Mononuclear cell (primary cell): ENCODE measurements at places on chromosomes 1 and 21. TPM values are rescaled to one million over a fixed set of nuclear protein-coding genes. Genes with fewer than 3 reads are reported as not detected.

Gene GJB3
- not detected for total RNA-seq

Gene LDLRAD2
- total RNA-seq = not detected

Gene PTGFR
- under 0.01 TPM for total RNA-seq

Gene AMY1C
- total RNA-seq = not detected

Gene ATAD3C
- 0.63 TPM for total RNA-seq

Gene CDA
- 7.5 TPM for total RNA-seq

Gene PLEKHO1
- 80.9 TPM for total RNA-seq

Gene FCGR3B
- 2.3 TPM for total RNA-seq

Gene KLHDC7A
- not detected for total RNA-seq

Gene TSPAN1
- total RNA-seq = not detected

Gene KRTAP19-1
- total RNA-seq = not detected

Gene OPTC
- not detected for total RNA-seq

Gene KLF17
- not detected for total RNA-seq
